ENCODE measurements at places on chromosomes 5 and 9. TPM values are rescaled to one million over a fixed set of nuclear protein-coding genes. Genes with fewer than 3 reads are reported as not detected.

The GFI1B gene
- 0.07 TPM for total RNA-seq

The STKLD1 gene
- 2.0 TPM for total RNA-seq

The CSF1R gene
- total RNA-seq, result not detected

The IL33 gene
- not detected for total RNA-seq

The CHSY3 gene
- 6.7 TPM for total RNA-seq

DNA sequence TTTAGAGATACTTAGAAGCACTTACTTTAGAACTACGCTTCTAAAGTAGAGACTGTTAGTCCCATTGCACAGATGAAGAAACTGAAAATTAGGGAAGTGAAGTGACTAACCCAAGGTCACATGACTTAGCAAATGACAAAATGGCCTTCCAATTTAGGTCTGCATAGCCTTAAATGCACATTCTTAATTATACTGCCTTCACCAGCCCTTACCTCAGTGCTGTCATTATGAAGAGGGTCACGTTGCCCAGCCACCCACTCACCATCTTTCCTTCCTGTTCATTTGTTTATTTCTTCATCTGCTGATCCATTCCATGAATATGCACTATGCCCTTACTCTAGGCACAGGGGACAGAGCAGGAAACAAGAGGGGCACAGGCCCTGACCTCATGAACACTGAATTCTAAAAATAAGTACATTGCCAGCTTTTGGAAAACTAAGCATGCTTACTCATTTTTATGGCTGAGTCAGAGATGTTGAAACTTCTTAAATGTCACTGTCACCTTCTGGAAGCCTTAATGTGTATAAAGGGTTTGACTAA is 8.6 kb downstream of the HAVCR2 start:
- peak; percentile 33 for DNase-seq

- no peak for DNase-seq
These were observed 330.6 kb downstream of the DEPDC1B start for GRCh38 chr5:60369391-60369790.

GRCh38 chr9:99389087-99390033 is 167.3 kb downstream of the SEC61B start:
- DNase-seq, result peak; percentile 9

DNA sequence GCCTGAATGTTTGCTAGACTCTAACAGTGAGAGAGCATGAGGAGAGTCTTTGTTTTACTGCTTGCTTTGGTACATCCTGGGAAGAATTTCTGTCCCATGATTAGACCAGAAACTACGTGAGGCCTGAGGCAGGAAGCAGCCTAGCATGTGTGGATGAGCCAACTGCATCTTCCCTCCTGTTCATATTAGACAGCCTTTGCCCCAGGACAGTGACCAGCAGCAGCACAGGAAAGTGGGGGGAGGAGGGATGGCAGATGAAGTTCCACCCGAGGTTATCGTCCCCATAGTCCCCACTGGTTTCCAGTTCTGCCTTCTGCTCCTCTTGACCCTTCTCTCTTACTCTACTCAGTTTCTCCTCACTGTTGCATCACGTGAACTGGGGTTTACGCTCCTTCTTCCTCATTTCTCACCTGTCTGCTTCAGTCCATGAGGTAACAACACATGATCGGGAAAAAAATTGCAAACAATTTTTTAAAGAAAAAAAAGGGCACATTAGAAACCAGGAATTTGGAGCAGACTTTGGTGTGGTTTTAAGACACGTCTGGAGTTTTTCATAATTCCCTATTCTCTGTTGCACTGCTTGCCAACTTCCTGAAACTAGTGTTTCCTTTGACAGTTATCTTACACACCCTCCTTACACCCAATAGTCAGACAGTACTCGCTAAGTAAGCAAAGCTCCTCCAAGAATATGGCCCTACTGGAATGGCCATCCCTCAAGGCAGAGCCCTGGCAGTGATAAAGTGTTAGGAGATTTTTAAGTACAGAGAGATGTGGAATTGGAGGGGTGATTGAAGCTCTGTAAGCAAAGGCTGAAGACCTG is 84.1 kb downstream of the SNX18 start:
- peak; percentile 74 for DNase-seq

- no peak for DNase-seq
These were observed 31.0 kb upstream of the PHF24 start for GRCh38 chr9:34927061-34927460.

All from cardiac muscle cell (in vitro differentiated cells and primary cell).